Inflammatory macrophage treated with lipopolysaccharide for 1 hour (primary cell): ENCODE measurements at places on chromosomes 5 and 9.

DNA sequence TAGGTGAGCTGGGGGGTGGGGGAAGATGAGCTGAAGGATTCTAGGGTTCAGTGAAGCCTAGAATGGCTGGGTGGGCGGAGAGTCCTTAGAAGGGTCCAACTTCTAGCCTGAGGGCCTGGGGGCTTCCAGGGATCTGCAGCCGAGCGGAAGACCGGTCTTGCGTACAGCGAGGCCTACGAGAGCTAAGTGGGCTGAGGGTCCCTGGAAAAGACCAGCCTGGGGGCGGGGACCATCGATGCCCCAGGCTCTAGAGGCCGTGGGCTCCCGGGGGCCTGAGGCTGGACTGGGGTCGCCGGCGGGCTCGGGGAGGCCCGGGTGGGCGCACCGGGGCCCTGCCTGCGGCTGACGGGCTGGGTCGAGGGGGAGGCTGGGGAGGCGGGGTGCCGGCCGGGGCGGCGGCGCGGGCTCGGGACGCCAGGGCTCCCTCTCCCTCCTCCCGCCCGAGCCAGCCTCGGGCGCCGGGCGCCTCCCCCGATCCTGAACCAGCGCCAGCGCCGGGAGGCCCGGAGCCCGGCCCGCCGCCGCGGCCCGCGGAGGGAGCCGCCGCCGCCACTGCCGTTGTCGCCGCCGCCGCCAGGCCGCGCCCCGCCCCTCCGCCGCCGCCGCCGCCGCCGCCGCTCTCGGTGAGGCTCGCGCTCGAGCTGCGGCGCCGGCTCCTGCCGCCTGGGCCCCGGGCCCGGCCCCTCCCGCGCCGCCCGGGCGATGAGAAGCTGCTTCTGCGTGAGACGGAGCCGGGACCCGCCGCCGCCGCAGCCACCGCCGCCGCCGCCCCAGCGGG is at the start of gene MVB12B:
Gene MVB12B (plus strand): TSS at position 602 of the 778 bp plus-strand sequence. CDS start 101 bp downstream, at position 703.
- no peak for DNase-seq

GRCh38 chr9:137417161-137418021 is 5.6 kb downstream of the EXD3 start:
- DNase-seq: no peak

- no peak for DNase-seq
Measured at GRCh38 chr5:163772241-163772640, 266.8 kb downstream of the MAT2B start.

- peak; percentile 75 for DNase-seq
Measured at GRCh38 chr5:142015781-142016533, 3.1 kb upstream of the GNPDA1 start.

- no peak for DNase-seq
Measured at GRCh38 chr5:126998201-126998631, 32.1 kb downstream of the MARCHF3 start.

- DNase-seq: peak; percentile 95
Measured at GRCh38 chr9:105007143-105007542, 79.2 kb upstream of the ABCA1 start.

DNA sequence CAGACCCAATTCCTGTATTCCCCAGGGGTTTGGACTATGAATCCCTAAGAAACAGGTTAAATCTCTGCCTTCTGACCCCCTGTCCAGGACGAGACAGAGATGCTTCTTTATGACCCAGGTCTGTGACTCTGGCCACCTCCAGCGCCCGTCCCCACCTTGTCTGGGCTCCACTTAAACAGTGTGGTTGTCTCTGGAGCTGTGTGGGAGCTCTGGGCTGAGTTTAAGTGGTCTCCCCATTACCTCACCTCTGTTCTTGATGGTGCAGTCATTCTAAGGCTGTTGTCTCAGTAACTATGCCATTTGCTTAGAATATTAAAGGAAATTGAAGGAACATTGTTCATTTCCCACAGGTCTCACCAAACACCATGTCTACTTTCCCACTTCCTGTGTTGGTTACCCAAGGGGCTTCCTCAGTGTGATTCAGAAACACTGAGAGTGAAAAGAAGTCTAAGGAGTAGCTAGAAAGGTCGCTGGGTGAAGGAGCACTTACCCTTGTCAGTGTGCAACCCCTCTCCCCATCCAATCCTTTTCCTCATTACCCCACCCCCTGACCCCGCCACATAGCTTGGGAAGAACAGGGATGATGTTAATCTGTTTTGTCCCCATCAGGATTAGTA is 127.8 kb upstream of the CKMT2 start:
- no peak for DNase-seq

DNA sequence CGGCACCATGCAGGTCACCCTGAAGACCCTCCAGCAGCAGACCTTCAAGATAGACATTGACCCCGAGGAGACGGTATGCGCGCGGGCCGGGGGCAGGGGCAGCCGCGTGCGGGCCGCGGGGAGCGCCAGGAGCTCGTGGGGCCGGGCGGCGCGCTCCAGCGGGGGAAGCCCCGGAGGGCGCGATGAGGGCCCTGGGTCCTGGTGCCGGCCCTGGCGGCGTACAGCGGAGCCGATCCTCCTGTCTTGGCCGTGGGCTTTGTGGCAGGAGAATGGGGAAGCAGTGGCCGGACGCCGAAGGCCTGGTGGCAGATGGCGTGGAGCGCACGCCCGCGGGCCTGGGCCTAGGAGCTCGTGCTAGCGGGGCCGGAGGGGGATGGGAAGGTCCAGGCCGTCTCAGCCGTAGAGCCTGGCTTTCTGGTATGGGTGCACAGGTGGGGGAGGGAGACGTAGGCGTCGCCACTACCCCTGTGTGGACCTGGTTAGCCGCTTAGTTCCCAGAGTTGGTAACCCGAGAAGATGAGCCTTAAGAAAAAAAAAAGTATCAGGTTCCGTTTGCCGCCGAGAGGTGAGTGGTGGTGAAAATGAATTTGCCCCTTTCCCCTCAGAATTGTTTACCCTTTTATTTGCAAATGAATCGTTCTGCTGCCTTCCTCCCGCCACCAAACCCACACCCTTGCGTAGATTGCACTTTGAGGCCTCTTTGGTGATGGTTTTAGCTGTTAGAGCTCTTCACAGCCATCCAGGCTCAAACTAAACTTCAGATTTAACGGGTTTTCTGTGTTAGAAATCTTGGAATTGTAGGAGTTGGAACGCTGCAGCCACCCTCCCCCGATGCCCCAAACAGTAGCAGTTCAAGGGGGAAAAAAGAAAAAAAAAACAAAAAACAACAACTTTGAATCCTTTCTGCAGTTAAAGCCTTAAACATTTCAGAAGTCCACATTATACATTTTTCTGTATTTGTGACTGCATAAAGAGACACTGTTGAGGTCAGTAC is 841 bp downstream of the RAD23B start:
- peak; percentile 72 for DNase-seq
